ENCODE measurements at places on chromosomes 12 and 14.

- DNase-seq, result no peak
Observed at GRCh38 chr12:113184098-113184899, 979 bp downstream of the DDX54 start.

GRCh38 chr12:6697584-6698351, 2.8 kb downstream of the PIANP start:
- DNase-seq, result peak; percentile 62

DNA sequence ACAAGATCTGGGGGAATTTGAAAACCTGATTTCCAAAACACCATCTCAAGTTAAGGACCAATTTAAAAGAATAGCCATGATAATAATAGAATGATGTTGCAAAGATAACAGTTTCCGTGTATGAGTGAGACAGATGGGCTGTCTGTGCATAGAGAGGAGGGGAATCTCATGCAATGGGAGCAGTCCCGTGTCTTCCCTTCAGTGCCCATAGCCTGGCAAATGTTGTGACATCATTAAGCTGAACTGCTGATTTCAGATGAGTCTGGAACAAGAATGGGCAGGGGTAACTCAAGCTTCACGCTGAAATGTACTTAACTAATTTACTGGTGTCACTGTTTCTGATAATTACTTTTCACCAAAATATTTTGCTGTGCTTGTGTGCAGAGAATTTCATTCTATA, 454.0 kb downstream of the FOXG1 start:
- DNase-seq, result no peak

- no peak for DNase-seq
Observed at GRCh38 chr12:18797604-18798003, 59.7 kb downstream of the CAPZA3 start.

- DNase-seq, result no peak
Observed at GRCh38 chr14:50602035-50602434, 42.1 kb downstream of the ATL1 start.

GRCh38 chr12:99436584-99436983, 211.0 kb upstream of the GARIN6 start:
- DNase-seq, result no peak

DNA sequence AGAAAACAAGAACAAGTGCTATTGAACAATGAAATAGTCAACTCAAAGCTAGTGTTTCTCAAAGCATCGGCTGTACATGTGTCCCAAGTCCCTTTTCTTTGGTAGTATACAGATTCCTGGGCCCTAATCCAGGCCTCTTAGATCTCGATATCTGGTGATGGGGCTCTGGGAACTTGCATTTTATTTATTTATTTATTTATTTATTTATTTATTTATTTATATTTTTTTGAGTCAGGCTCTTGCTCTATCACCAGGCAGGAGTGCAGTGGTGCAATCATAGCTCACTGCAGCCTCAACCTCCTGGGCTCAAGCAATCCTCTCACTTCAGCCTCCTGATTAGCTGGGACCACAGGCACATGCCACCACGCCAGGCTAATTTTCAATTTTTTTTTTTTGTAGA, 17.1 kb downstream of the SYNDIG1L start:
- DNase-seq, result no peak

DNA sequence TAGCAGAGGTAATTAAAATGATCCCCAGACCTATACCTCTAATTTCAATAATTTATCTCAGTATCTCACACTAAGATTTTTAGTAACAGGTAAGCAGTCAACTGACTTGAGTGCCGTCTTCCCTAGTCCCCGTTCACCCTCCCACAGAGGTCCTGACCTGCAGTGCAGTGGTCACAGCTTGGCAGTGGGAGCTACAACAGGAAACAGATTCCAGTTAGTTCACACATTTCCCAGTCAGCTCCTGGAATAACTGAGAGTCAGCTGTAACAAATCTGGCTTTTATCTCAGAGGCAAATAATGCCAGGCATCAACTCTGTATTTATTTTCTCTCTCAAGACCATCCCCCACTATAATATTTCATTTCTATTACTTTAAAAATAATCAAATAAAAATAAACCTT, 308.2 kb downstream of the ATP23 start:
- DNase-seq, result no peak

DNA sequence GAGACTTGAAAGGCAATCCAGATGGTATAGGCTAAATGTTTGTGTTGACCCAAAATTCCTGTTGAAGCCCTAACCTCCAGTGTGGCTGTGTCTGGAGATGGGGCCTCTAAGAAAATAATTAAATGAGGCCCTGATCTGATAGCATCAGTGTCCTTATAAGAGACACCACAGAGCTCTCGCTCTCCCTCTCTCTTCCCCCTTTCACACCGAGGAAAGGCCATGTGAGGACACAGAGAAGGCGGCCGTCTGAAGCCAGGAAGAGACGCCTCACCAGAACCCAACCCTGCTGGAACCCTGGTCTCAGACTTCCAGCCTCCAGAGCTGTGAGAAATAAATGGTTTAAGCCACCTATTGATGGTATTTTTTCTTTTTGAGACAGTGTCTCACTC, 87.5 kb downstream of the SCARB1 start:
- no peak for DNase-seq

DNA sequence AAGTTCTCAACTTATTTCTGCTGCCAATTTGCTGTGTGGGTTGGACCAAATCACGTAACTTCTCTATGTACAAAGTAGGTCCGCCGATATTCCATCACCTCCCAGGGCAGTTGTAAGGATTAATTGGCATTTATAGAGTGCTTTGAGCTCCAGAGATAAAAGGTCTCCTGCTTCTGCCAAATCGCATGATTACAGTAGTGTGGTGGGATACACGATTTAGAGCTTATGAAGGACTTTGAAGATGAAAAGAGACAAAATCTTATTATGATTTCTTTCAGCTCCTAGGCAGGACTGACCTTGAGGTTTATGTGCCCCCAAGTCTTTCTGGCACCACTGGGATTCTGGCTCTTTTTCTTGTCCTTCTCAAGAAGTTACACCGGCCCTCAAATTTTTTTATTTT, 84.7 kb downstream of the TBC1D30 start:
- DNase-seq, result no peak

DNA sequence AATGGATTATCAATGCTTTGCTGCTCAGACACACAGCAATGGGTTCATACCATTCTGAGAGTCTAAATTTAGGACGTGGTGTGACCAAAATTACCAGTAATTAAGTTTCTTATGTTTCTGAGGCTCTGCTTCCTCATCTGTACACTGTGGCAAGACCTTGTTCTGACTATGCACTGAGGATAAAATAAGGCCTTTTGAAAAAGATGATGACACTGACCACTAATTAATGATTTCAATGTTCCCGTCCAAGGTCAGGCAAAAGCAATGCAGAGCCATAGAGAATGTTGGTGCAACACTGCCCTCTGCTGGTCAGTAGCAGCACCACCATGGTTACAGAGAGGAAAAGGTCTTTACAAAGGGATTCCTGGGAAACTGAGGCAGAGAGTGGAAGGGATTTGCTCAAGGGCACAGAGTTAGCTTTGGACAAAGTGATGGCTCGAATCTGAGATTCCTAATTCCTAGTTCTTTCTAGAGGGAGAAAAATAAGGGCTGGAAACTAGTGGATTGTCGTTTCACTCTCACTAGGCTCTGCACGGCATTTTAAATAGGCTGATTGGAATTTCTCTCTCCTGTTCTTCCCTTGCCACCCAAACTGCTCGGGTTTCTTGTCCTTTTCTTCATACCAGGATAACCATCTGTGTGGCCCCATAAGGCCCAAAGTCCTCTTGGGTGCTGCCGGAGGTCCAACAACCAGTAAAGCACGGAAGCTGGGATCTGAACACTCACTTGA, 22.3 kb upstream of the P2RX7 start:
- DNase-seq, result peak; percentile 82

GRCh38 chr12:89721291-89721987, 12.8 kb upstream of the ATP2B1 start:
- DNase-seq, result no peak

GRCh38 chr12:80400571-80400991, 43.5 kb upstream of the PTPRQ start:
- DNase-seq, result peak; percentile 46

DNA sequence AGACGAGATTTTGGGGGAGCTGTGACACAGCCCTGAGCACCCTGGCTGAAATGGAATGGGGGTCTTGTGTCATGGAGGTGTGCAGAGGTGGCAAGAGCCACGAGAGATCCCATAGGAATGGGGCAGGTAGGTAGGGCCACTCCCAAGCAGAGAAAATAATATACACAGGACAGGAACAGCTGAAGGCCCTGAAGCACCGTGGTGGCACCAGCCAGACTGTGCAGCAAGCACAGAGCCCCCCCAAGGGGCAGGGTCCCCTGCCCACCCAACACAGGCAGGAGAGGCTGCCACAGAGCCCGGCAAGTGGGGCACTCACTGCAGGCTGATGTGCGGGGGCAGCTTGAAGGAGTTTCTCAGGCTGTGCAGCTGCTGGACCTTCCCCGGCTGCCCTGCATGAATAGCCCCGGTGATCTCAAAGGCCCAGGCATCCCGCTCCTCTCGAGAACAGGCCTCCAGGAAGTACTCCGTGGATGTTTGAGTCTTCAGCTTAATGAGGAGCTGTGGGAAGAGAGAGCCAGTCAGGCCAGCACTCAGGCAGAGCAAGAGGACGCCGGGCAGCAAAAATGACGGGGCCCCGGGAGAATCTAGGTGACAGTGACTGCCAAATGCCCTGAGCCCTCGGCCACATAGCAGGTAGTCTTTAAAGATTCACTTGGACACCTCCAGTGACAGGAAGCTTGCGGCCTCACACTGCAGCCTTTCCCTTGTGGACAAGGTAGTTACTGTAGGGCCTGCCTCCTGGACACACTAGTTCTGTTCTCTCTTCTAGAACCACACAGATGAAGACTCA, 16.7 kb downstream of the PLEK2 start:
- no peak for DNase-seq

GRCh38 chr14:71753126-71753830, 179.0 kb upstream of the RGS6 start:
- DNase-seq, result peak; percentile 79

- DNase-seq, result no peak
Observed at GRCh38 chr12:85796001-85796400, 40.2 kb downstream of the RASSF9 start.

GRCh38 chr12:49231878-49232655, 32.8 kb upstream of the TUBA1C start:
- no peak for DNase-seq

GRCh38 chr12:105858981-105859710, 279.6 kb downstream of the NUAK1 start:
- DNase-seq, result no peak

DNA sequence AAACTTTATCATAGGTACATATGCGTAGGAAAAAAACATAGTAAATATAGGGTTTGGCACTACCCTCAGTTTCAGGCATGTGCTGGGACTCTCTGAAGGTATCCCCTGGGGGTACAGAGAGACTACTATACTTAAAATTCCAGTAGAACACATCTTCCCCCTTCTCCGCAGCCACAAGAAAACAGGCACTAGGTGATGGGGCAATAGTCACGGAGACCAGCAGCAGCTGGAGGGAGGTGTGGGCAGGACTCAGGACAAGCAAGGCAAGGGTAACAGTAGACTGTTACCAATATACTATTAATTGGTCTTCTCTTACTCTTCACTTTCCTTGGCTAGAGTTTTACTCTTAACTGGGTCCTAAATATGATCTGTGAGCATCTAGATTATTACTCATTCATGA, 4.6 kb upstream of the PAPOLA start:
- DNase-seq, result no peak

- DNase-seq, result peak; percentile 43
Observed at GRCh38 chr14:100428727-100429126, 105.6 kb downstream of the SLC25A47 start.

Measured in head of caudate nucleus (tissue), 42 donors.